ENCODE measurements at places on chromosomes 2 and 18. TPM values are rescaled to one million over a fixed set of nuclear protein-coding genes. Genes with fewer than 3 reads are reported as not detected.
A peak's percentile ranks its signal among the peaks of the same experiment; 100 is the strongest.

- no peak for DNase-seq
Measured at GRCh38 chr2:10538224-10538894, 90.2 kb upstream of the ODC1 start.

DNA sequence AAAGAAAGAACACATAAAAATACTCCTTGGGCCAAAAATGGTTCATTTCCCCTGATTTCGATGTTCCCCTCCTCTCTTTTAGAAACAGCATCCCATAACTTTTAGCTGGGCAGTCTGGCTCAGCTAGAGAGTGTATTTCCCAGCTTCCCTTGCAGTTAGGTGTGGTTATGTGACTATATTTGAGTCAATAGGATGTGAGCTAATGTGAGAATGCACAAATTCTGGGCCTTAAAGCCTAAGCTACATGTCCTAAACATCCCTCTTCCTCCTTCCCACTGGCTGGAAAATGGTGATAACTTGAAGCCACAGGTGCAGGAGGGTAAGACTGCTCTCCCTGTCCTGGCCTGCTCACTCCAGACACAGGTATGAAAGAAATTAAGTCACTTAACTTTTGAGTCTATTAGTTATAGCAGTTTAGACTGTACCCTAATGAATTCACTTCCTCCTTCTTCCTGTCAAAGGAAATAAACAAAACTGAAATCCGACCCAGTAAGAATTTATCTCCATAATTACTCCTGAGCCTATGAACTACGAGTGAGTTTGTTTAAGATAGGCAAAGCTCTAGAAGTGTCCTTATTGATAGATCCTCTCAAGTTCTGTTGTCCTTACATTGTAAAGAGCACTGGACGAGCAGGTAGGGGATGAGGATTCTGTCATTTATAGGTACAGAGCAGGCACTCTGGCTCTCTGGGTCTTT is 177.6 kb downstream of the MTX2 start:
- DNase-seq: no peak

The CPO gene
- total RNA-seq: 0.48 TPM

The XIRP2 gene
- 6.5 TPM for total RNA-seq

The POMC gene
- total RNA-seq: 0.58 TPM

DNA sequence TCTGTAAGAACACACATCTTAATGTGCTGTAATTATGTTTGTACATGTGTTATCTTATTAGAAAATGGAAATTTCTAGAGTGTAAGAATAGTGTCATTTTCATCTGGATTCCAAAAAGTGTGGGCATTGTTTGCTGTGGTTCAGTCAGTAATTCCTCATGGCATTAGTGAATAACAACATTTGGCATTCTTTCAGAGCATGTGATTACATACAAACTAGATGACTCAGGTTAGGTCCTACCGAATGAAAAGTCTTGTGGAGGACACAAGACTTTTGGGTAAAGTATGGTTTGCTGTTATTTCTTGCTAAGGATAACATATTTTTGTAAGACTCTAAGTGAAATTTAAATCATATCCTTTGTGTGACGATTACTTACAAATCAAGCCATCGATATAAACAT is 593.1 kb upstream of the NRXN1 start:
- DNase-seq: no peak

The SKOR2 gene
- total RNA-seq: not detected

The SRD5A2 gene
- total RNA-seq: not detected

GRCh38 chr18:49788327-49788898 is 24.9 kb downstream of the ACAA2 start:
- DNase-seq: no peak

The DUSP2 gene
- total RNA-seq: 0.10 TPM

DNA sequence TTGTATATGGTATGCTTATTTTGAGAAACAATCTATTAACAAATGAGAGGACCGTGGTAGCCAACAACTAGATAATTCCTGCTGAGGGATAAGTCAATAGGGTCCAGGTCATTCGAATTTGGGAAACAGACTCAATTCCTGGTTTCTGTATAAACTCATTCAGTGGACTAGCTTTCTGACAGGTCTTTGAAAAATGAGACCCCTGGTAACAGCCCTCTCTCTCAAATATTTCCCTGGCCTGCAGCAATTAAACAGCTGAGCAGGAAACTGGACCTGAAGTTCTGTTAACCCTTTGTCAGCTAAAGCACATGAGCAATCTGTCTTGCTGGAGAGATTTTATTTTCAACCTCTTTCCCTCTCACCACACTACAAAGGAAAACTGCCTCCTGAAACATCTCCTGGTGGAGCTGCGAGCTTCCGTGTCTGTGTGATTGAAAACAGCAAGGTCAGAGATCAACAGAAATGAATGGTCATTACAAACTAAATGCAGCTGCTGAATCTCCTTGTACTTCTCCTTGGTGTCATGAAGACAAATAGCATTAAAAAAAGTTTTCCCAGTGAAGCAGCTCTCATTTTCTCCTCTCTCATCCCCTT is 70.3 kb upstream of the CCDC85A start:
- DNase-seq: no peak

DNA sequence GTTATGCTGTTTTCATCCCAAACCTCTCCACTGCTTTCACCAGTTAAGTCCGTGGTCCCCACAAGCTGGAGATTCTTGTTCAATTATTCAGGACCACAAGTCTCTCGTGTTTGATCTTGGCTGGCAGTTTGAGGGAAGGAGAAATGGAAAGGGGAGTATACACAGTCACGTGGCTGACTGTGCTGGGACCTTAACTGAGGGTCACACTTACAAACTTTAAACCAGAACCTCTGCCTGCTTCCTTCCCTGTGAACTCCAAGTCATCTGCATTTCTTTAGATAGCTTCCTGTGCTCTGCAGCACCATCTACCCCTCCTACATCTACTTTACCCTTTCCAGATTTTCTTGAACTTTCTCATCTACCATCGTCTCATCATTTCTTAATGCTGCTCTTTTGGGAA is 91.7 kb downstream of the ARHGEF4 start:
- DNase-seq: no peak

DNA sequence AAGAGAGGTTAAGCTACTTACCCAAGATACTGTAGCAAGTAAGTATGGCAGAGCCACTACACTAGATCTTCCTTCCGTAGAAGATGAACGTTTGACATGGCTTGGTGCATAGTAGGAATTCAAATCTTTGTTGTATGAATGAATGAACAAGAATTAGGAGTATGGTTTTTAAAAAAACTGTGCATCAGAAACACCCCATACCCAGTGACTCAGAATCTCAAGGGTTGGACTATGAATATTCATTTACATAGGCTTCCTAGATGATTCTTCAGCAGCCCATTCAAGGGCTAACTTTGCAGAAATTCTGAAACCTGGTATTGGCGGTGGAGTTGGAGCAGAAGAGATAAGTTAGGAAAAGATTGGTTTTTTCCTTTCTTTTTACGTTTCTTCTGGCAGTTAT is 5.4 kb downstream of the ACTR3 start:
- DNase-seq: no peak

DNA sequence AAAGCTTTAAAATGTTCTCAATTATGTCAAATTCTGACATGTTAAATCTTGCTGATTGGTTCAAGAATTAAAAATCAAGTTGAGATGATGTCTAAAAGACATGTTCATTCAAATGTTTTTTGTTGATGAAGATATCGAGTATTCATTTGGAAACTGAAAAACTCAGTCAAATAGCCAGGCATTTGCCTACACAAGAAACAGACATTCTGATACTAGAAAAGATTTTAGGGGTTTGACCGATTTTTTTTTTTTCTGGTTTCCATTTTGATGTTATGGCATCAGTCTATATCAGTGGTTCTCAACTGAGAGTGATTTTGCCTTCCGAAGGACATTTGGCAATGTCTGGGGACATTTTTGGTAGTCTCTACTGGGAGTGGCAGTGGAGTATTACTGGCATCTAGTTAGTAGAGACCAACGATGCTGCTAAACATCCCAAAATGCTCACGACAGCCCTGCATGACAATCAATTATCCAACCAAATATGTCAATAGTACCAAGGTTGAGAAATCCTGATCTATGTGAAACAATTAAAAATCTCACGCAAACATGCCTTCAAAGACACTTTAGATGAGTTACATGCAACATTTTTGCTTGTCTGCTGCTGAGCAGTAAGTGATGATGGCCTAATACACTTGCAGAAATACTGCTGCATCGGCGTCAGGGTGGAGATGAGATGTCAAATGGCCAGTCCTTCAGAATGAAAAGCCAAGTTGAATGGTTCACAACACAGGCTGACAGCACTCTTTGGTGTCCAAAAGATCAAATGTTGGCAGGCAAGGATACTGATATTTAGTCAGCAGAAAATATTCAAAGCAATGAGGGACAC is 12.5 kb downstream of the RASGRP3 start:
- no peak for DNase-seq

- DNase-seq: no peak
Measured at GRCh38 chr2:17515652-17516051, 2.6 kb downstream of the RAD51AP2 start.

GRCh38 chr2:147525819-147526489 is 318.9 kb upstream of the ACVR2A start:
- no peak for DNase-seq

- DNase-seq: no peak
Measured at GRCh38 chr2:115460008-115460407, 1017.6 kb downstream of the DPP10 start.

DNA sequence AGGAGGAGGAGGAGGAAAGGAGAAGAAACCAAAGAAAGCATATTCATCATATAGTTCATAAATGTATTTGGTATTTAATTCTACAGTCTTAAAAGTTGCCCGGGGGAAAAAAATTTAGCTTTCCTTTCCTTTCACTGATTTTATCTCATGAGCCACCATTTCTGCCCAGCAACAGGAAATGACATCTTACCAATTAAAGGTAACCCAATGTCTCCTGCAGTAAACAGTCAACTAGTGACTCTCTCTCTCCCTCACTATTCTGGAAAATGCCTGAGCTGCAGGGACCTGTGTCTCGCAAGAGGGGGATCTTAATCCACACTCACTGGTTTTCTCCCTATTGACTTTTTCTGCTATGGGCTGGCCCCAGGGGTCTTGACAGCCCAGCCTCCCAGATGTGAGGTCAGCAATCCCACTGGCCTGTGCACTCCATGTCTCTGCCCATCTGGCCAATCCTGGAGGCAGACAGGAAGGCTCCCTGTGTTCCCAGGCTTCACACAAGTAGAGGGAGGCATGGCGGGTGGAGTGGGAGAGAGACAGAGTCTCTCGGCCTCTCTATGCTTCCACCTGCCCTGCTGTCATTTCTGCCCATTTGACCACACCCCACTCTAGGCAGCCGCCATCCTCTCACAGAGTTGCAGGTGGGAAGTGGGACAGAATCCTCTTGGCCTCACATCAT is 85.4 kb upstream of the CABLES1 start:
- DNase-seq: no peak

- DNase-seq: peak; percentile 64
Measured at GRCh38 chr2:163348857-163349380, 386.9 kb downstream of the FIGN start.

The CACNB4 gene
- total RNA-seq: 0.82 TPM

- DNase-seq: no peak
Measured at GRCh38 chr2:20504174-20504573, 57.3 kb downstream of the RHOB start.

Measured in glomerular endothelial cell (primary cell).